ENCODE measurements at places on chromosomes 5 and 9. TPM values are rescaled to one million over a fixed set of nuclear protein-coding genes. Genes with fewer than 3 reads are reported as not detected.

DNA sequence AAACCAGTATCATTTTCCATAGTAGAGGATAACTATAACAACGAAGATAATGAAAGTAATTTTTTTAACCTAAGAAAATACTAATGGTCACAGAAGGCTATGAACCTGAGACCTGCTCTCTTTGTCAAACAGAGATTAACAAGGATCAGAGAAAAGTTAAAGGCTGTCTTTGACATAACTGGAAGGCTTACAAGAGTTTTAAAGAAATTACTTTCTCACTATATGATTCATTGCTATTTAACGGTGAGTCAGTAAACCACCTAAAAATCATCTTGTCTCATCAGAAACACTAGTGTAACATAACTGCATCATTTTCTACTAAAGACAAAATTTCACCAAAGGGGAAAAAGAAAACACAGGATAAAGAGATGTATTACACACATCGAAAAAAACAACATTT, 19.3 kb downstream of the MLANA start:
- no peak for DNase-seq

DNA sequence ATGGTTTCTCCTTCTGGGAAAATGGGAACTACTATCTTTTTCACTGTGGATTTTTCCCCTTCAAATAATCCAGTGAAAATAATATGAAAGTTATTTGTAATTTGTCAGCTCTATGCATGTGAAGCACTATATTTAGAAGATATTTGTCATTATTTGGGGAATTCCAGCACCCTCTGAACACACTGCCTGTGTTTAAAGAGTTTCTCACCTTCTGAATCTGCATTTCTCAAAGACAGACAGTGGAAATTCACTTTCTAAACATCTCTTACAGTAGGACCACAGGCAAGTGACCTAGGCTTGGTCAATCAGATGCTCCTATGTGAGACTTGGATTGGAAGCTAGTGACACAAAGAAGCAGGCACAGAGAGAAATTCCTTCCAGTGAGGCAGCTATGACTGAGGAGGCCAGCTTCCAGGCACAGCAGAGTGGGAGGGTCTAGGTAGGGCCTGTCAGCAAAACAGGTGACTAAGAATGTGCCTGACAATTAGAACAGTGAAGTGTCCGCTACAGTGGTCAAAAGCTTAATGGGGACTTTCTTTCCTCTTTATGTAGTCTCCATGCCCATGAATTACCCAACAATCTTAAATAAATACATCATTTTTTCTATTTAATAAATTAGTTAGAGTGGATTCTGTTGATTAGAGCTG, 167.2 kb downstream of the HMHB1 start:
- no peak for DNase-seq

DNA sequence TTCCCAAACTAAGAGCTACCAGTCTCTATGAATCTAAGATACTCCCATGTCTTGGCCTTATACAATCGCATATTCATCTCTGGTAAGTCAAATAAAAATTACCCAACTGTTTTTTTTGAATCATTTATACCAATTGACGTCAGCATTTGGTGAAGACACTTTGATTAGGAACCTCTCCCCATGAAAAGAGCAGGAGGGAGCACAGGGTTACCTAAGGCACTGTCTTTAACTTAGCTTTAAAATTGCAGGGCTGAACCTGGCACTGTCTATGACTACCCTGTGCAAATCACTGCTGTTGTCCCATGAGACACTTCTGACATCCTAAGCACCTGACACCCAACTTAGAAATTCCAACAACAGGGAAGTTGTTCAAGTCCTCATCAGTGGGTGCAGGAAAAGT, 586.4 kb downstream of the MAT2B start:
- DNase-seq: no peak

DNA sequence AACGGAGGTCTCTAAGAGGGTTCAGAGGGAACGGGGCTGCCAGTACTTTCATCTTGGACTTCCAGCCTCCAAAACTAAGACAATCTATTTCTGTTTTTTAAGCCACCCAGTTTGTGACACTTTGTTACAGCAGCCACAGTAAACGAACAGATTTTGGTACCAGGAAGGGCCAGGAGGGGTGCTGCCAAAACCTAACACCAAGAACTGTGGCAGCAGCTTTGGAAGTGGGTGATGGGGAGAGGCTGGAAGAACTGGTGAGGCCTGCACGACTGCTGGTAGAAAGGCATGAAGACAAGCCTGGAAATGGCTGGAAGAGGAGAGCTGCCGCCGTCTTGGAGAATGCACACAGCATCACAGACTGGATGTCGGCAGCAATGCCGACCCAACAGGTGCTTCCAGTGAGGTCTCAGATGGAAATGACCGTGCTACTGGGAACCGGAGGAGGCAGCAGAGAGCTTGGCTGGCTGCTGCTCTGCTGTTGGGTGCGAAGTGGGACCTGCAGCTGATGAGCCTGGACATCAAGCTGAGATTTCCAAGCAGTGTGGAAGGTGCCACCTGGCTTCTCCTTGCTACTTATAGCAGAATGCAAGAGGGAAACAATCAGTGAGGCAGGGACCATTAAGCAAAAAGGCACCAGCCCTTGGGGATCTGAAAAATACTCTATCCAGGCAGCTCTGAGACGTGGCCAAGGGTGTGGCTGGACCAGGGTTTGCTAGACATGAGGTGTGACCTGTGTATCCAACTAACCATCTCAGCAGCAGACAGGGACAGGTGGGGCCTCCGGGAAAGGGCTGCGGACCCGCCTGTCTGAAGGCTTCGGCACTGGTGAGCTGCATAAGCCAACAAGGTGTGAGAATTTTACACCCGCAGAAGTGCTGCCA, 4.7 kb upstream of the TMEM210 start:
- DNase-seq: peak; percentile 70

DNA sequence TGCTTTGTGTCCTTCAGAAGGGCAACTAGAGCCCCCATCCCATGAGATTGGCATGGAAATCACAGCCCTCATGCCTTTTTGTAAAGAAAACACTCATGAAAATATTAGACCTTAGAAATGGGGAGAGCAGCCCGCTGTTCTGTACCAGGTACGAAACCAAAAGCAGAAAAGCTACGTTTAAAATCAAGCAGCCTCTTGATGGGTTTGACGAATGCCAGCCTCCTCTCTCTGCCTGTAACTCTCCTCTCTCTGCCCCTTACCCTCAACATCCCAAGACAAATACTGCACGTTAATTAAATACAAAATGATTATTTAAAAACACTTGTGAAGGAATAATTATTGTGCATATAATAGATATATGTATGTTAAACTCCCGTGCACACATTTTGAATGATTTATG, 331.7 kb upstream of the PANK3 start:
- DNase-seq: no peak

GRCh38 chr5:54745599-54745998, 228.0 kb downstream of the SNX18 start:
- no peak for DNase-seq

DNA sequence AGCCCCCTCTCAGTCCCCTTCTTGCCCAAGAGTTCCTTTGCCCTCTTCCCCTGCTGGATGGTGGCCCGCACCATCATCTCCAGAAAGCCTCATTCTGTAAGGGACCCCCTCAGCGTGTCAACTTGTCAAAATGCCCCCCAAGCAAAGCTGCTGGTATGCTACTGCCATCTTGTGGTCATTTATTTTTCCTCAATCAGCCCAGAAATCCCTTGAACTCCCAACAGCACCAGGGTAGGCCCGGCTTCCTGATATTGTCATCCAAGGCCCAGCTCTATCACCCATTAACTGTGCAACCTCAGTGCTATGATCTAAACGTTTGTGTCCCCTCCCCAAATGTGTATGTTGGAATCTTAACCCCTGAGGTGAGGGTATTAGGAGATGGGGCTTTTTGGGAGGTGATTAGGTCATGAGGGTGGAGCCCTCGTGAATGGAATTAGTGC, 53.2 kb upstream of the FBXW11 start:
- DNase-seq: no peak

DNA sequence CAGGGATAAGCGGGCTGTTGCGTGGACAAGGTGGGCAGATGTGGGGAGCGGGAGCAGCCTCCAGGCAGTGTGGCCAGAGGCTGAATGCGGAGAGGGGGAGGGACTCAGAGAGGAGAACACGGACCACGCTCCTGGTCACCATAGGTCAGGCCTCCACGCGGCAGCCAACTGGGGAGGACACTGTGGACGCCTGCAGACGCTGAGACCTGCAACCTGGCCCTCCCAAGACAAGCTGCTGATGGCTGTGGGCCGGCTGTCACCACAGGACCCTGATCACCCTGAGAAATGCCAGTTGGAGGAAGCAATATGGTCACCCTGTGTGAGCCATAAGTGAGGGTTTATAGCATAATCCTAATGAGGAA, 16.8 kb downstream of the LPCAT1 start:
- no peak for DNase-seq

Gene MCC
- total RNA-seq: 8.8 TPM

- no peak for DNase-seq
Observed at GRCh38 chr5:96481009-96481786, 48.1 kb upstream of the PCSK1 start.

Gene ANP32B
- 33.9 TPM for total RNA-seq

Gene SPATA31C1
- not detected for total RNA-seq

Gene ARL14EPL
- total RNA-seq: not detected

DNA sequence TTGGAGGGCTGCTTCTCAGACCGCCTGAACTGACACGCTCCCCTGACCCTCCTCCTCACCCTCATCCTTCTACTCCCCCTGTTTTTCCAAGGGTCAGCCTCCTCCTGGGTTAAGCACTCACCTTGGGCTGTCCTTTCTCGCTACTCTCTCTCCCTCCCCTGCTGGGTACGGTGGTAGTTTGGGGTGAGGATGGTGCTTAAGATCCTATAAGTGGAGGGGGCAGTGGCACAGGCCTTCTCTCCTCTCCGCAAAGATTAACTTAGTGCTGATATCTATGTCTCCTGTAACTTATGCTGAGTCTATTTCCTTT, 159.7 kb downstream of the SNCAIP start:
- DNase-seq: no peak

DNA sequence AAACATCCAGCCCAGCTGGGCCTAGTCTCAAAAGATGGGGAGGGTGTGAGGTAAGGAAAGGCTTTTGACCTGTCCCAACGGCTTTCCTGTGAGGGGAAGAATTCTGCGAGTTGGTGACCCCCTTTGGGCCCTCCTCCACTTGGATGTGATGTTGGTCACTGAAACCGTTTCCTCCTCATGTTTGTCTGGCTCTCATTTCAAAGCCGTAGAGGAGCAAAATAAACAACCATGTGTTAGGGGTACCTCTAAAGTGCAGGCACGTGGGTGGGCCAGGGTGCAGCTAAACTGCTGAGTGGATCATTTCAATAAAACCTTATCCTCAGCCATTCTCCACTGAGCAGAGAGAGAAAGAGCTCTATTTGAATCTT, 84.3 kb upstream of the MELK start:
- no peak for DNase-seq

GRCh38 chr5:60379907-60380306, 320.1 kb downstream of the DEPDC1B start:
- no peak for DNase-seq

DNA sequence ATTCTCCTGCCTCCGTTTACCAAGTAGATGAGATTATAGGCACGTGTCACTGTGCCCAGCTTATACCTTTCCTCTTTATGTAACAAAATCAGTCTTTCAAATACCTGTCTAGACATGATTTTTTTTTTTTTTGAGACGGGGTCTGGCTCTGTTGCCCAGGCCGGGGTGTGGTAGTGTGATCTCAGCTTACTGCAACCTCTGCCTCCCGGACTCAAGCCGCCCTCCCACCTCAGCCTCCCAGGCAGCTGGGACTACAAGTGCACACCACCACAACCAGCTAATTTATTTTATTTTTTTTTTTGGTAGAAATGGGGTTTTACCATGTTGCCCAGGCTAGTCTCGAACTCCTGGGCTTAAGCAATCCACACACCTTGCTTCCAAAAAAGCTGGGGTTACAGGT, 13.2 kb downstream of the NADK2 start:
- DNase-seq: no peak

DNA sequence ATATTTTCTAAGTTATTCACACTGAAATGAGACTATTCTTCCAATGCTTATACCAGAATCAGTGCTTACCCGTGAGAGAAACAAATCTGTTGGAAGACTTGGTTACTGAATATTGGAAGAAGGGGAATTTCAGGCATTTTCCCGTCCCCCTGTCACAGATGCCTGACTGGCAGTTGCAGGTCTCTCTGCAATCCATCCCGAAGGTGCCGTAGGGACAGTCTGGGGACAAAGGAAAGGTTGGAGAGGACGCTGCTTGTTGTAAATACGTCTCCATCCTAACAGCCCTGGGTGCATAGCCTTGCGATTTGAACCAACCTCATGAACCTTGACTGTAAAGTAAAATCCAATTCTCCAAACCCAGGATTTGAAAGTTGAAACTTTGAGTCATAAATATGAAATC, 3.5 kb downstream of the ESM1 start:
- no peak for DNase-seq

GRCh38 chr5:35143841-35144240, 86.4 kb downstream of the PRLR start:
- DNase-seq: no peak

Gene ZNF883
- 1.6 TPM for total RNA-seq

Gene HMCN2
- total RNA-seq: 61.7 TPM

Gene TAF7
- 80.0 TPM for total RNA-seq

DNA sequence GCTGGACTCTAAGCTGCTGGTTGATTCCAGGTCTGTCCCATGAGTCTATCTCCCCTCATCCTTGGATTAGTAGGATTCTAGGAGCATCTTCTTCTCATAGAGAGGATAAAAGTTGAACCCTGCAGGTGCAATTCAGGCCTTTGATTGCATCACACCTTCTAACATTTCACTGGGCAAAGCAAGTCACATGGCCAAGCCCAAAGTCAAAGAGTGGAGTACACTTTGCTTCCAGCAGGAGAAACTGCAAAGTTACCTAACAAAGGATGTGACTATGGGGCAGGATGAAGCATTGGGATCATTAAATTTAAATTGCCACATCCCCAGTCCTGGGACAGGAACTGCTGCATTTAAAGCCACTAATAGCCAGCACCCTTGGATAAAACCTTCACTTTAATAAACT, 51.0 kb upstream of the EGFLAM start:
- no peak for DNase-seq

DNA sequence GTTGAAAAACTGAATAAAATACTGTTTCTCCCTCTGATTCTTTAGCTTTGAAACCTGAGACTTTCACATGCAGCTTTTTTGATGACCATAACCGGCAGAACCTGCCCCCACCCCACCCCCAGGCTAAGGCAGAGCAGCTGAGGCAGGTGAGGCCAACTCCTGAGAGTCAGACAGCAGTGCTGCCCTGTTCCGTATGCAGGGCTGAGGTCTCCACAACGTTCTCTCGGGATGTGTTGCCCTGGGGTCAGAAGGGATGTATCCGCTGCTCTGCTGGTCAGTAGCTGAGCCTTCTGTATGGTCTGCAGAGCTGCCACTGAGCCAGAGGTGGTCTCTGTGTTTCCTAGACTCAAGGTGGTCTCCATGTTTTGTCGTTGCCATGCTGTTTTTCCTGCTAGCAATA, 190.5 kb downstream of the AOPEP start:
- DNase-seq: no peak

Gene SLC23A1
- total RNA-seq: 120 TPM

DNA sequence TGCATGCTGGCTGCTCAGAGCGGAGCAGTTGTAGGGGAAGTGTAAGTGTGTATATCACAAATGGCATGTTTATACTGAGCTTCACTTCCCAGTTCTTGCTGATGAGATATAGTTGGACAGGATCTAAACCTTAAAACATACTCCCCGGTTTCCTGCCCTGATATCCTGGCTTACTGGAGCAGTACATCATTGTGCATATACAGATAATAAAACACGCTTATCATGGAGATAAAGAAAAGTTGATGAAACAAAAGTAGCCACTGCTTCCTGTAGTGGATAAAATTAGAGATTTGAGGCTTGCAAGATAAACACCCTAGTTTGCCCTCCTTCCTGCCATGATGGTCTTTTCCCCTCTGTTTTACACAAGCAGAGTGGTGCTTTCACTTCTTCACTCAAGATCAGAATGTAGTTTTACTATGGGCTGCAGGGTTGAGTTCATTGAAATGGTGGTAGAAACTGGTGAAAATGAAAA, 15.0 kb downstream of the NPR3 start:
- no peak for DNase-seq
